Umbilical cord (tissue), 2 donors: ENCODE measurements at places on chromosomes 5 and 9. TPM values are rescaled to one million over a fixed set of nuclear protein-coding genes. Genes with fewer than 3 reads are reported as not detected.
A peak's percentile ranks its signal among the peaks of the same experiment; 100 is the strongest.

DNA sequence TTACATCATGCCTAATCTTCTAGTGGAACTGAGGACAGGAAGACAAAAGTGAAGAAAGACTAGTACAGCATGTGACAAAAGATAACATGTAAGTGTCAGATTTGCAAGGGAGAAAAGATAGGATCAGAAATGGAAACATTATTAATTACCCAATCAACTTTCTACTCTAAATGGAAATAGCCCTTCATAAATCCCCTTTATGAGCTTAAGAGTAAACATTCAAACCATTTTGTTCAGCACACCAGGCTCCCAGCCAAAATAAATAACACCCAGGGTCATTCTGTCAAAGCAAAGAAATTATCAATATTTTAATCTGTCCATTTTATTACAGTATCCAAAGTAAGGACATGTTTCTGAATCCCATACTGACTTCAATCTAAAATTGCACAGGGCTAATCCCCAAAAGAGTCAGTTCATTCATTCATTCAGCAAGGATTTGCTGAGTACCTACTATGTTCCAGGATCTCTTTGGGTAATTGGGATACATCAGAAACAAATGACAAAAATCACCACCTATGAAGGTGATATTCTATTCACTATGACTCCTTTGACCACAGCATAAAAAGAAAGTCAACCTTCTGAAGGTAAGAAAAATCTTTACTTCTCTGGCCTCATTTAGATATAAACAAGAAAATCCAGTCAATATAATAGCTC lies 5.3 kb downstream of the PRELID2 start:
- no peak for DNase-seq

DNA sequence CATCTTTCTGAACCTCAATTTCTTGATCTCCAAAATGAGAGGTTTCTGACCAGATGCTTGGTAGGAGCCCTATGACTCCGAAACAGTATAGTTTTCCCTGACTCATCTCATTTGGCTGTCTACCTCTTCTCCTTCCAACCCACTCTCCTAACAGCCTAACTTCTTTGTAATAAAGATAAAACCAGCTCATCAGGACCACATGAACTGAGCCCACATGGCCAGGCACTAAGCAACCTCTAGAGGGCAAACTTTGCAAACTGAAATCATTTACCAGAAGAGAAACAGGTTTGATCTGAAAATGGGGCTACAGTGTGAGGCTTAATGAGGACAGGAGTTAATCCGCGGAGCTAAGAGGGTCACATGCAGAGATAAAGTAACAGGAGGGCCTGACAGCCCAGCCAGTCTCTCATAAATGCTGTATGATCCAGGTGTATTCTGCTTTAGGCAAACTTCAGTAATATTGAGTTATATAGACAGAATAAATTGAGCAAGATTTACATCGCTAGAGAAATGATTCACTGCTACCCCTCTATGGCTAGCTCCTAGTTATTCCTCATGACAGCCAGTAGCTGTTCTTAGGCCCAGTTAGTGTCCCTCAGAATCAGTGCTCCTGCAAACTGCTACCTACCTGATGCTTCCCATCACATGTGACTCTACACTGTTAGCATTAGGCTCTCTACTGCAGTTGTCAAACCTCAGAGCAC lies 64.6 kb downstream of the ABCA1 start:
- peak; percentile 90 for DNase-seq

- DNase-seq, result no peak
Measured at GRCh38 chr5:175463641-175464040, 14.7 kb upstream of the SFXN1 start.

- no peak for DNase-seq
Measured at GRCh38 chr9:110464321-110464720, 115.2 kb downstream of the SVEP1 start.

GRCh38 chr5:65663804-65664521 lies 39.1 kb downstream of the SHLD3 start:
- no peak for DNase-seq

Gene GABRA1
- 2.9 TPM for total RNA-seq

Gene C5orf52
- not detected for total RNA-seq
